ENCODE measurements at places on chromosomes 5 and 9.

- H3K36me3 ChIP-seq: no peaks in the 10 kb centered on the region
- H3K27me3 ChIP-seq: no peaks in the 10 kb centered on the region
- DNase-seq: no peak
These were observed 840.3 kb upstream of the SEMA6A start for GRCh38 chr5:117414926-117415325.

GRCh38 chr9:72119853-72120252 lies 29.4 kb upstream of the GDA start:
- no peak overlapping the region for H3K27ac ChIP-seq
- H3K27me3 ChIP-seq: no peaks in the 10 kb centered on the region
- no peak overlapping the region for H3K4me3 ChIP-seq
- H3K4me1 ChIP-seq: no peaks in the 10 kb centered on the region
- no peaks in the 10 kb centered on the region for H3K36me3 ChIP-seq
- DNase-seq: no peak

DNA sequence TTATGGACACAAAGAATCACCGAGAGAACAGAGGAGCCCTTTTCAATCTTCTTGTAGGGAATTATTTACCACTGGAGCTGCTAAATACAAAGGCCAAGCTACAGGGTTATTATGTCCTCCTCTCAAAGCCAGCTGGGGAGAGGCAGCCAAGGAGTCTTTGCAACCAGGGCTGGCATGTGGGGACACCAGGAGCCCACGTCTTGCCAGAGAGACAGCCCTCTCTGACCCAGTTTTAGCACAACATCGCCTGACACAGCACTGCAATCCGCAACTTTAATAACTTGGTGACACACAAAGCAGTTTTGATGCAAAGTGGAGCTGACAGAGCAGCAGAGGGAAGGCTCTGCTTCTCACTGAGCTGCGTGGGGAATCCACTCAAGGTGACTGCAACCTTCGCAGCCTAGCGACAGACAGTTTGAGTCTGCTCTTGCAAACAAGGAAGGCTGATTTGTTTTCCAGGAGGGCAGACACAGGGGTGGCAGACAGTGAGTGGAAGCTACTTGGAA lies 33.6 kb downstream of the TLR4 start:
- no peaks in the 10 kb centered on the region for H3K27me3 ChIP-seq
- DNase-seq: no peak
- H3K27ac ChIP-seq: no peak overlapping the region

GRCh38 chr9:80871596-80871995 lies 817.8 kb downstream of the TLE1 start:
- H3K4me3 ChIP-seq: no peak overlapping the region
- H3K27me3 ChIP-seq: no peaks in the 10 kb centered on the region
- no peaks in the 10 kb centered on the region for H3K4me1 ChIP-seq
- no peak overlapping the region for H3K27ac ChIP-seq

GRCh38 chr5:81896764-81897163 lies 75.1 kb upstream of the ATG10 start:
- H3K4me3 ChIP-seq: no peak overlapping the region
- no peak overlapping the region for H3K27ac ChIP-seq
- H3K4me1 ChIP-seq: no peaks in the 10 kb centered on the region

- H3K4me3 ChIP-seq: no peak overlapping the region
- H3K4me1 ChIP-seq: no peaks in the 10 kb centered on the region
- no peaks in the 10 kb centered on the region for H3K36me3 ChIP-seq
- DNase-seq: no peak
These were observed 939.8 kb downstream of the EFNA5 start for GRCh38 chr5:106730912-106731311.

DNA sequence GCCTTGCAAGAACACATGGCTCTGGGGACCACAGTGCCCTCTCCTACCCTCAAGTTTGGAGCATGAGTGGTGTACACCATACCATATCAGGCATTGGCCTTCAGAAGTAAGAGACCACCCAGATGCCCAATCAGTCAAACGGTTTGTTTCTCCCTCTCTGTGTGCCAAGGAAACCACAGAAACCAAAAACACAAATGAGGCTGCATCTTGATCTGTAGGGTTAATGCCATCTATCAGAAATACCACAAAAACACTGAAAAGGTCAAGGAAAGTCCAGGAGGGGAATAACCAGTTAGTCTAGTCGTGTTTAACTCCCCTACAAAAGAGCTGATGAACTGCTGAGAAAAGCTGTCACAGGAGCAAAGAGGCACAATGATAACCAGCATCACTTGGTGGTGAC lies 78.4 kb downstream of the INSYN2B start:
- H3K4me3 ChIP-seq: no peak overlapping the region
- no peaks in the 10 kb centered on the region for H3K36me3 ChIP-seq
- no peak for DNase-seq
- no peaks in the 10 kb centered on the region for H3K27me3 ChIP-seq
- no peaks in the 10 kb centered on the region for H3K4me1 ChIP-seq
- H3K27ac ChIP-seq: no peak overlapping the region

DNA sequence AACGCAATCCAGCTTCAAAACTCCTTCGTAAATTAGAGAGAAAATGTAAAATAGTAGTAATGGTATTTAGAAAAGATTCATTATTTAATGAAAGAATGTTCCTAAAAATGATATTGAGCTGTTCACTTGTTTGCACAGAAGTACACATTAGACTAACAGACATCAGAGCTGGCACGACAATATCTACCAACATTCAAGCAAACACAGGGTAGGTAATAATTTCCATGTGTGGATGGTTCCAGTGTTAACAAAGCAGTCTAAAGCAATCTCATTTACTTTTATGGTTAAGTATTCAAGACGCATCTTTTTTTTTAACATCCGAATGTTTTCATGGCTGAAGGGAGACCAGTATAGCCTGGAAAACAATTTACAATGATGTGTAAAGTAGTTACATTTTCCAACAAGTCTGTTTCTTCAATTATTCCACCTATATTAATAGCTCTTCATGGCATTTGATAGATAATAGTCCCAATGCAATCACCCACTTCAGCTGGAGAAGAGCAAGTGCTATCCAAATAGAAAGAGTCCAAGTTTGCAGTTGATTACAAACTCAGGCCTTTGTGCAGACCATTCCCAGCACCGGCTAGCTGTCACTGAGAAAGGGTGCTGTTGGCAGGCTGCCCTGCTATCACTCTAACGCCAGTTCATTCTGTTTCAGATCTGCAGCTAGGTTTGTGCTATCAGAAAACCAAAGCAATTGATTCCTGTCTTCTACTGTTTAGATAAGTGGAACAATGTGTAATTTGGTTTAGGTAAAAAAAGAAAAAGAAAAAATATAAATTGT lies 458.8 kb downstream of the DTWD2 start:
- no peaks in the 10 kb centered on the region for H3K27me3 ChIP-seq
- H3K4me3 ChIP-seq: no peak overlapping the region
- H3K4me1 ChIP-seq: no peaks in the 10 kb centered on the region

GRCh38 chr9:90340421-90340820 lies 302.2 kb downstream of the DIRAS2 start:
- no peaks in the 10 kb centered on the region for H3K27me3 ChIP-seq
- no peak for DNase-seq
- H3K4me1 ChIP-seq: no peaks in the 10 kb centered on the region

GRCh38 chr9:26579056-26579455 lies 313.5 kb downstream of the CAAP1 start:
- H3K4me1 ChIP-seq: no peaks in the 10 kb centered on the region
- no peak for DNase-seq
- no peaks in the 10 kb centered on the region for H3K27me3 ChIP-seq
- no peaks in the 10 kb centered on the region for H3K36me3 ChIP-seq
- H3K27ac ChIP-seq: no peak overlapping the region
- H3K4me3 ChIP-seq: no peak overlapping the region

GRCh38 chr5:161312882-161313281 lies 233.6 kb downstream of the GABRB2 start:
- H3K36me3 ChIP-seq: no peaks in the 10 kb centered on the region
- H3K4me3 ChIP-seq: no peak overlapping the region
- DNase-seq: no peak
- no peak overlapping the region for H3K27ac ChIP-seq

DNA sequence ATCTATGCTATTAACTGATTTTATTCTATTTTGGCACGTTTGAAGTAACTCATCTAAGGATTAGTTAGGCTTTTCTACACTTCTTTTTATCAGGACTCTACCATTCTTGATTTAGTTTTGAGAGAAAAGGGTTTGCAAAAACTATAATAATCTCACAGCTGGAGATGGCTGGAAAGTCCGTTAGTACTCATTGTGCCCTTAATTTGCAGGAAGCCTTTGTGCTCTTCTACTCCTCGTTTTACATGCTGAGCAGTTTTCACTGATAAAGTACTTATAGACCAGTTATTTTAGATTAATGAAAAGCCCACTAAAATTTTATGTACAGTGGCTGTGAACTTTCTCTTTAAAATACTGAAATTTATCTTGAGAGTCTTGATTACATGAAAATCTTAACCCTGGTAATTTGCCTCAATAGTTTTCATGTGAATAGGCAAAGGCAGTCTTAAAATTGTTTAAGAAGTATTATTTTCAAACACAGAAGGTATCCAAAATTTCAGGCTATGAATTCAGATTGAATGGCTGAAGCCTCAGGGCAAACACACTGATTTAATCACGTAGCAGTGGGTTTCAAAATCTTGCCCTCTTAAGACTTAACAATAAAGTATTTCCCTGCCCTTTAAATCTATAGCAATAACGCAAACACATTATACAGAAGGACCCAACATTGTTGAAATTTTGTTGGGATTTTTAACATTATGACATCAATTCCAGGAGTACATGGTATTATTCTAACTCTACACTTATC lies 18.6 kb downstream of the MLLT3 start:
- no peak overlapping the region for H3K4me3 ChIP-seq
- no peaks in the 10 kb centered on the region for H3K4me1 ChIP-seq
- no peaks in the 10 kb centered on the region for H3K36me3 ChIP-seq
- no peak for DNase-seq

DNA sequence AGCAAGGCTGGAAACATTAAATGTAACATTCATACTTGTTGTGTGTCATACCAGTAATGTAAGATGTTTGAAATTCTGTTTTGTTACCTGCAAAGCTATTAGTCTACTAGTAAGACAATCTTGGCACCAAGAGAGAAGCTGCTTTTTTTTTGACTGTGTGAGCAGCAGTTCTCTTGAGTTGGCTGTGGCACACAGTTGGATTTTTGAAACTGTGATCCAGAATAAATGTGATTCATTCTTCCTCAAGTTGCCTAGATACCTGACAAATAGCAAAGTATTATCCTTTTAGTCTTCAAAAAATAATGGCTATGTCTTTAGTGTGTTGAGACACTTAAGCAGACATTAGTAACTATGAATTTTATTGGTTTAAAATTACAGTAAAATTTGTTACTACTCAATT lies 57.2 kb upstream of the HAPLN1 start:
- no peaks in the 10 kb centered on the region for H3K4me1 ChIP-seq
- no peak overlapping the region for H3K4me3 ChIP-seq
- no peak overlapping the region for H3K27ac ChIP-seq
- no peaks in the 10 kb centered on the region for H3K27me3 ChIP-seq

GRCh38 chr9:132626285-132626684 lies 43.5 kb downstream of the DDX31 start:
- H3K27me3 ChIP-seq: no peaks in the 10 kb centered on the region
- H3K36me3 ChIP-seq: peaks cover 7% of the 10 kb centered on the region
- DNase-seq: no peak

- peak; percentile 60 for DNase-seq
- H3K4me3 ChIP-seq: no peak overlapping the region
- H3K4me1 ChIP-seq: no peaks in the 10 kb centered on the region
- H3K27me3 ChIP-seq: no peaks in the 10 kb centered on the region
- no peak overlapping the region for H3K27ac ChIP-seq
These were observed 47.3 kb downstream of the PRLR start for GRCh38 chr5:35182910-35183535.

DNA sequence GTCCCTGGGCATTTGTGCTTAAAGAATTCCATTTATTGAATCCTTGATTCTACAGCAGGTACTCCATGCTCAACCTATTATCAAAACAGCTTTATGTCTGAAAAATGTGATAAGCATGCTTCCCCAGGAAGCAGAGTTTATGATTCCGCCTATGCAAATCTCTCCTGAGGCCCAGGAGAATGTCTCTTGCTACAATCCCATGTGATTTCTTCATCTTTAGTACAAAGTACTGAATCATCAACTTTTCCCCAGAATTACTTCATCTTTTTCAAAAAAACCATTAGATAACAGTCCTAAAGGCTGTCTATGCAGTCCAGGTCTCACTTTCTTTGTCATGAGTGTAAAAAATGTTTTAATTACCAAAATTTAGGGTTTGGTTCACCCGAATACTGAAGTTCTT lies 130.2 kb upstream of the ADAMTSL1 start:
- H3K27ac ChIP-seq: no peak overlapping the region
- H3K27me3 ChIP-seq: no peaks in the 10 kb centered on the region
- DNase-seq: no peak
- no peaks in the 10 kb centered on the region for H3K36me3 ChIP-seq
- H3K4me3 ChIP-seq: no peak overlapping the region

GRCh38 chr5:56910210-56910965 lies 992 bp downstream of the SETD9 start:
- DNase-seq: peak; percentile 46
- no peaks in the 10 kb centered on the region for H3K27me3 ChIP-seq
- peak overlapping the region; percentile 97 for H3K27ac ChIP-seq
- peaks cover 7% of the 10 kb centered on the region for H3K4me1 ChIP-seq
- no peaks in the 10 kb centered on the region for H3K36me3 ChIP-seq

- no peak for DNase-seq
- H3K36me3 ChIP-seq: no peaks in the 10 kb centered on the region
- H3K4me1 ChIP-seq: no peaks in the 10 kb centered on the region
- no peaks in the 10 kb centered on the region for H3K27me3 ChIP-seq
These were observed 91.1 kb downstream of the BASP1 start for GRCh38 chr5:17308326-17309065.

GRCh38 chr9:80792726-80793125 lies 896.6 kb downstream of the TLE1 start:
- H3K27me3 ChIP-seq: no peaks in the 10 kb centered on the region
- H3K36me3 ChIP-seq: no peaks in the 10 kb centered on the region
- no peak for DNase-seq
- H3K4me3 ChIP-seq: no peak overlapping the region
- H3K27ac ChIP-seq: no peak overlapping the region

GRCh38 chr9:29078063-29078666 lies 1504.9 kb upstream of the C9orf72 start:
- H3K27me3 ChIP-seq: no peaks in the 10 kb centered on the region
- no peaks in the 10 kb centered on the region for H3K36me3 ChIP-seq
- no peaks in the 10 kb centered on the region for H3K4me1 ChIP-seq

DNA sequence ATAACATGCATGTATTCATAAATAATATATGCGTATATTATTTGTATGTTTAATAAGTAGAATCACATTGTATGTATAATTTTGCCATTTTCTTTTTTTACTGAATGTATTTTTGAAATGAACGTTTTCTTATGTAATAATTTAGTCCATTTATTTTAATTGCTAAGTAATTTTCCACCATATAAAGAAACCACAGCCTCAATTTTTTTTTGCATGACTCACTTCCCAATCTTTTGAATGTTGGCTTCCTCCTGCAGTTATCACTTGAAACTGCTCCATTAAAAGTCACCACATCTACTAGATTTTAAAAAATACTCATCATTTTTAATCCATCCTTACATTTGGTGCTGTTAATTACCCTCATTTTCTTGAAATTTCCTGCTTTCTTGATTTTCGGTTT lies 363.3 kb upstream of the MEF2C start:
- no peaks in the 10 kb centered on the region for H3K27me3 ChIP-seq
- H3K4me1 ChIP-seq: no peaks in the 10 kb centered on the region
- DNase-seq: no peak

- no peaks in the 10 kb centered on the region for H3K27me3 ChIP-seq
- no peaks in the 10 kb centered on the region for H3K36me3 ChIP-seq
- H3K4me1 ChIP-seq: no peaks in the 10 kb centered on the region
- no peak overlapping the region for H3K4me3 ChIP-seq
- no peak for DNase-seq
- H3K27ac ChIP-seq: no peak overlapping the region
These were observed 177.3 kb upstream of the FST start for GRCh38 chr5:53303105-53303504.

GRCh38 chr9:95382433-95382832 lies 64.9 kb upstream of the FANCC start:
- no peak overlapping the region for H3K4me3 ChIP-seq
- H3K4me1 ChIP-seq: no peaks in the 10 kb centered on the region
- H3K27me3 ChIP-seq: no peaks in the 10 kb centered on the region
- no peaks in the 10 kb centered on the region for H3K36me3 ChIP-seq
- DNase-seq: no peak
- no peak overlapping the region for H3K27ac ChIP-seq
